ENCODE measurements at places on chromosomes 16 and 17.

GRCh38 chr16:54373534-54374520 is 87.2 kb upstream of the IRX3 start:
- no peak for DNase-seq

GRCh38 chr17:36586138-36586537 is 5.5 kb upstream of the DHRS11 start:
- DNase-seq, result no peak

GRCh38 chr17:32807577-32807976 is 69.3 kb downstream of the MYO1D start:
- DNase-seq, result no peak

DNA sequence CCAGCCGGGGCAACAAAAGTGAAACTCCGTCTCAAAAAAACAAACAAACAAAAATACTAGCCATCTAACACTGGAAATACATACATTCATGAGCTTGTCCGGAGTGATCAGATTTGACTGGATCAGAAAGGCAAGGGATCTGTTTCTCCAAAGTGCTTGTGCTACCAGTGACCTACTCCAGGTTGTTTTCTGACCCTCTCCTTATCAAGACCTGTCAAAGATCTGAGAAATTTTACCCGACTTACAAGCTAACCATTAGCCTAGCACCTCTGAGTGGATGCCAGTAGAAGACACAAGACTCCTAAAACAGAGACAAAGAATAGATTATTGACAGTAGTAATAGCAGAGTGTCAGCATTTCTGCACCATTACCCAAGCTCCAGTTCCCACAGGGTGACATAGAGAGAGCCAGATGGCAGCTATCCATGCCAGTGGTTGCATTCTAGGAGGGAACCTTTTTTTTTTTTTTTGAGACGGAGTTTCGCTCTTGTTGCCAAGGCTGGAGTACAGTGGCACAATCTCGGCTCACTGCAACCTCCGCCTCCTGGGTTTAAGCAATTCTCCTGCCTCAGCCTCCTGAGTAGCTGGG is 9.8 kb downstream of the ASPA start:
- DNase-seq, result no peak

DNA sequence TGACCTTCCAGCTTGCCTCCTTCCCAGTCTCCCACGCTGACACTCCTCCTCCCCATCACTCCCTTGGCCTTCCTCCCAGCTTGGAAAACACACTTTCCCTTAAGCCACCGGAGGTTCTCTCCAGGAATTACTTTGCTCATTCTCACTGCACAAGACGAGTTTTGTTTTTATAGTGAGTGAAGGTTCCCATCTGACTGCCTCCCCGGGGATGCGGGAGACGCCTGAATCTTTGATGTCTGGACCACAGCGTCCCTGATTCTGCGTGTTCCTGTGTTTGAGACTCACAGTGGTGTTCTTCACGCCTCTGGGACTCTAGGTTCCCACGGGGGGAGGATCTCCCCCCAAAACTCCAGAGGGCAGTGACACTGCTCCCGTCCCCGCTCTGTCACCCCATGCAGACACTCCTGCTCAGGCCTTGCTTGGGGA is 2.0 kb downstream of the DNAI2 start:
- DNase-seq, result no peak

GRCh38 chr17:57226793-57227192 is 29.5 kb upstream of the MSI2 start:
- no peak for DNase-seq

DNA sequence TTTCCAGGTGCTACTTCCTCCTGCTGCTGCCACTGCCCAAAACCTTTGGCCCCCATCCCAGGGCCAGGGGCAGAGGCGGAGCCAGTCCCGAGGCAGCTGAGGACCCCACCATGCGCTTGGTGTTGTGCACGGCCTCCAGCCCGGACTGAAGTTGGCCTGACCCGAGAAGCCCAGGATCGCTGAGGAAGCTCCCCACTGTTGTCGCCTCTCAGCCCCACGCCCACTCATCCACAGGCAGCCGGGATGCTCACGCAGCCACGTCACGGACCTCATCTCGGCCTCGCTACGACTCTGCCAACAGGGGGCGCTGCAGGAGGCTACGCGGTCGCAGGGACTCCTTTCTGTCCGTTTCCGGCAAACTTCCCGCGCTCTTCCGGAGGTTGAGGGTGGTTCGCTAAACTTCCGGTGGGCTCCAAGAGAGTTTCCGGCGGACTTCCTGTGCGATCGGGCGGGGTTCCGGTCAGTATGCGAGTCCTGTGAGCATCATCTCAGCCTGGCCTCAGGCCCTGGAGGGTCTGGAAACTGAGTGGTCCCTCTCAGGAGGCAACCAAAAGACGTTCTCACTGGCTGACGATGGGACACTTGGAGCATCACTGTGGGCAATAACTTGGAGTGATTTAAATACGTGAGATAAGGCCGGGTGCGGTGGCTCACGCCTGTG is 12.4 kb downstream of the ZG16B start:
- DNase-seq, result peak; percentile 80

GRCh38 chr16:74034862-74035261 is 261.8 kb upstream of the PSMD7 start:
- no peak for DNase-seq

GRCh38 chr17:75864448-75864871 is 9.3 kb upstream of the WBP2 start:
- DNase-seq, result no peak

DNA sequence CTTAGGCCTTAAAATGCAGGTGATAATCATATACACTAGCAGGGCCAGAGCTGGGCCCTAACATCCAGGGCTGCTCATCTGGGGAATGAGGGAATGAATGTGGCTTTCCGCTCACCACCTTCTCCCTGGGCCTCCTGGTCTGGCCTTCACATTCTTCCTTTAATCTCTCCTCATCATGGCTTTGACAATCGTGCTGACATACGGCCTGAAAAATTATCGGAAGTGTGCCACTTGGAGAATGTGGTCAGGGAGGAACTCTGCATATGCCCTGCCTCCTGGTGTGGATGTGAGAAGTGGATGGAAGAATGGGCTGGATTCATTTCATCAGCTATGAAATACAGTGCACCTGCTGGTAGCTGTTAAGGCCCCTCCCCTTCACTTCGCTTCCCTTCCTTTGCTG is 2.4 kb downstream of the WSCD1 start:
- no peak for DNase-seq

GRCh38 chr16:86200722-86201121 is 301.8 kb downstream of the IRF8 start:
- DNase-seq, result no peak

Measured in stimulated activated CD4-positive, alpha-beta T cell treated with anti-CD3 and anti-CD28 coated beads, Interleukin-1b, Interleukin-23, amount 100 ng/mL, for 24 hours (primary cell).